Osteocyte (in vitro differentiated cells): ENCODE measurements at places on chromosomes 11 and 22.
A peak's percentile ranks its signal among the peaks of the same experiment; 100 is the strongest.

DNA sequence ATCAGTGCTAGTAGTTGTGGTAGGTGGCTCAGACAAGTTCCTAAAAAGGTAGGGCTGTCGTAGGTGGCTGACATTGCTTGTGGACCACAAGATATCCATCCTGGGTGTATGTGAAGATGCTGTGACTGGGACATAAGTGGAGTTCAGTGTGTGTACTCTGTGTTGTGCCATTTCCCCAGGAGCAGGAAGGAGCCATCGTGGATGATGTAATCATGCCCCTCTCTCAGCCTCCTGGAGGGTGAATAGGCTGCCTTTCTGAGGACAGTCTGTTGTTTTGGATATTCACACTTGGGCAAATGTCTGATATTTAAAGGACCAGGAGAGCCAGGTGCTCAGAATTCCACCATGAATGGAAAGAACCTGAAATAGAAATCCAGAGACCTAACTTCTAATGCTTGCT, 2.7 kb downstream of the HEPHL1 start:
- DNase-seq: no peak

GRCh38 chr11:104946907-104947306, 21.5 kb downstream of the CASP4 start:
- DNase-seq: no peak

GRCh38 chr11:8262552-8263108, 1.0 kb downstream of the LMO1 start:
- no peak for DNase-seq

GRCh38 chr11:70025308-70025707, 52.8 kb upstream of the ANO1 start:
- DNase-seq: no peak

DNA sequence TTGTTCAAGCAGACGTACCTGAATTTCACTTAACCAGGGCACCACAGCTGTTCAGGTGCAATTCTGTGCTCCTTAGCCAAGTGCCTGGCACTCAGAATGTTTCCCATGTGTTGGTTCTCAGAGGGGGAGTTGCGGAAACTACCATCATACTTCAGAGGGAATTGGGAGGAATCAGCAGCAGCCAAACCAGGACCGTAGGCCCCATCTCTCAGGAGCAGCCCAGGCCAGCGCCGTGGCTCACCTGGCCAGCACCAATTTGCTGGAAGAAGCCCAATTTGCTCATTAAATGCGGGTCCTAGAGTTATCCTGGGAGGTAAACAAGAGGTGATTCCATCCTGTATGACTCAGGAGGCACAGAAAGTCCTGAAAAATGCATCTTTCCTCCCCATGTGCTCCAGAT, 435.4 kb downstream of the BRD1 start:
- peak; percentile 56 for DNase-seq

GRCh38 chr11:6925636-6926207, 504 bp upstream of the ZNF215 start:
- DNase-seq: no peak

DNA sequence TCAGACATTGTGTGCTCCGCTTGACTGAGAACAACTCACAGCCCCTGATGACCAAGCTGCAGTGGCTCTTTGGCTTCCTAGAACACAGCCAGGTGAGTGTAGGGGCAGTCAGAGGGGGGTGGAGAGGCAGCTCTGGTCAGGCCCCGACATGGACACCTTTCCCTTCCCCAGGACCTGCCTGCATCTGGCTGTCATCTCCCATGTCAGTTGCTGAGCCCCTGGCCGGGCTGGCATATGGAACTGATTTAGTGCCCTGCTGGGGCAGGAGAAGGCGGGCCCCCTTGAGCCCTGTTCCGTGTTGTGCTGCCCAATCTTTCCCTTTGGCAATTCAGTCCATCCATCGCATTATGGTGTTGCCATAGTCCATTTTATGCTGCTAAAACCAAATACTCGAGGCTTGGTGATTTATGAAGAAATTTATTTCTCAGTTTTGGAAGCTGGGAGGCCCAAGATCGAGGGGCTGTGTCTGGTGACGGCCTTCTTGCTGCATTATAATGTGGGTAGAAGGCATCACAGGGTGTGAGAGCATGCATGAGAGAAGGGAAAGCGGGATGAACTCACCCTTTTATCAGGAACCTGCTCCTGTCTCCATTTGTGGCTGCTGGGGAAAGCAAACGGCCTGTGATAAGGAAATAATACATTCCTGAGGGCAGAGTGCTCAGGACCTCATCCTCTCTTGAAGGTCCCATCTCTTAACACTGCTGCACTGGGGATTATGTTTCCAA, 19.0 kb downstream of the USP35 start:
- no peak for DNase-seq

GRCh38 chr11:69044111-69045013, 4.4 kb upstream of the TPCN2 start:
- no peak for DNase-seq

DNA sequence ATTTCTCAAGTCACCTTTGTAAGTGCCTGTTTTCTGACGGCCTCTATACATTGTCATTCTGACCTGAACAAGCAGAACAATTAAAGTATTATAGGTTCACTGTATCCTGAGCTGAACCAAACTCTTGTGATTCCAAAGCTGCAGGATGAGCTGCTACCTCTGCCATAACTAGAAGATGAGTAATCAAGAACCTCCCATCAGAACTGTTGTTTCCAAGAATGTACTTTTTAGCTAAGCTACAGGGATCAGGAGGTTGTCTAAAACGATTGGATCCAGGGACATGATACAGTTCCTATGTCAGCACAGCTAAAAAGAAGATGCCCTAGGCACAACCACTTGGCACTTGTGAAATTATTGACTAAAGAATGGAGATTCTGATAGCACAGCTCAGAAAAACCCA, 288.4 kb upstream of the CCDC90B start:
- no peak for DNase-seq

DNA sequence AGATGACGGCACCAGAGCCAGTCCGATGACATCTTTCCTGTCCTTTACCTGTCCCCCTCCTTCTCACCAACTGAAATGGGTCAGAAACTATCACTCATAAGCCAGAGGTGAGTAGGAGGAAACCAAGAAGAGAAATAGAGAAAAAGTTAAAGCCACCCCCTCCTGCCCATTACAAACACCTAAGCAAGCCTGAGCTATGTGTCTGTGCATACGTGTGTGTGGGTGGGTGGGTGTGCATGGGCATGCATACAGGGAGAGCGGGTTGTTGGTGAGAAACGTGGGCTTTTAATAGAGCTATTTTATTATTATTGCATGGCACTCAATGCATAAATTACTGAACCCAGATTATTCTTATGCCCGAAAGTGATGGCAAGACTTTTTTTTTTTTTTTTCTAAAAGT, 2.6 kb downstream of the PATE4 start:
- no peak for DNase-seq

- no peak for DNase-seq
Observed at GRCh38 chr11:42975180-42975529, 336.6 kb upstream of the API5 start.

DNA sequence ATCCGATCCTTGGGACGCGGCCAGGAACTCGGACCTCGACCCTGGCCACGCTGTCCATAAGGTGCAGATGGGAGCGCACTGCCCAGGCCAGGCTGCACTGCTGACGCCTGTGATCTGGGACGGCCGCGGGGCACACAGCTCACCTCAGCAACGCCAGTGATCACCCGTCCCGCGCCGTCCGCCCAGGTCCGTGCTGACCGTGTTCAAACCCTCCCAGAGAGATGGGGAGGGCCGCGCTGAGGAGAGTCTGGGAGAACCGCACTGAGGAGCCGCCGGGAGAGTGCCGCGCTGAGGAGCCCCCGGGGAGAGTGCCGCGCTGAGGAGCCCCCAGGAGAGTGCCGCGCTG, 636 bp downstream of the KCNQ1OT1 start:
- DNase-seq: no peak

DNA sequence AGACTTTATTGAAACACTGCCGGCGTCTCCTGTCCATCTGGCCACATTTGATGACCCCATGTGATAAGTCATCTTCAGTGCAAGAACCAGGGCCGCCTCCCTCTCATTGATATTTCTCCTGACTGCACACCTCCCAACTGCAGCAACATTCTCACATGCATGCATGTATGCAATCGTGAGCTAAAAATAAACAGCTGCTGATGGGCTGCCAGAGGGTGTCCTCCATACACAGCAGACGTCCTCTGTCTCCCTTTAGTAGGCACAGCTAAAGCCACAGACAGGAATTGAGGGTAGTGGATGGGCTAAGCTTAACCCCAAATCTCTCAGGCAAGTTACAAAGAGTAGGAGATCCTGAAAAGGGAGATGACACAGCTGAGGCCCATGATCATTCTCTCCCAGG, 106.7 kb upstream of the HSD17B12 start:
- no peak for DNase-seq

GRCh38 chr11:9972989-9973388, 309.1 kb downstream of the SWAP70 start:
- DNase-seq: no peak

GRCh38 chr22:44620129-44620840, 81.7 kb upstream of the PRR5 start:
- DNase-seq: peak; percentile 84

GRCh38 chr22:48567213-48567975, 1260.3 kb downstream of the BRD1 start:
- peak; percentile 91 for DNase-seq

- DNase-seq: no peak
Observed at GRCh38 chr22:24322522-24322921, 51.9 kb downstream of the SPECC1L start.

- DNase-seq: no peak
Observed at GRCh38 chr11:72004515-72005346, 6.0 kb downstream of the IL18BP start.

DNA sequence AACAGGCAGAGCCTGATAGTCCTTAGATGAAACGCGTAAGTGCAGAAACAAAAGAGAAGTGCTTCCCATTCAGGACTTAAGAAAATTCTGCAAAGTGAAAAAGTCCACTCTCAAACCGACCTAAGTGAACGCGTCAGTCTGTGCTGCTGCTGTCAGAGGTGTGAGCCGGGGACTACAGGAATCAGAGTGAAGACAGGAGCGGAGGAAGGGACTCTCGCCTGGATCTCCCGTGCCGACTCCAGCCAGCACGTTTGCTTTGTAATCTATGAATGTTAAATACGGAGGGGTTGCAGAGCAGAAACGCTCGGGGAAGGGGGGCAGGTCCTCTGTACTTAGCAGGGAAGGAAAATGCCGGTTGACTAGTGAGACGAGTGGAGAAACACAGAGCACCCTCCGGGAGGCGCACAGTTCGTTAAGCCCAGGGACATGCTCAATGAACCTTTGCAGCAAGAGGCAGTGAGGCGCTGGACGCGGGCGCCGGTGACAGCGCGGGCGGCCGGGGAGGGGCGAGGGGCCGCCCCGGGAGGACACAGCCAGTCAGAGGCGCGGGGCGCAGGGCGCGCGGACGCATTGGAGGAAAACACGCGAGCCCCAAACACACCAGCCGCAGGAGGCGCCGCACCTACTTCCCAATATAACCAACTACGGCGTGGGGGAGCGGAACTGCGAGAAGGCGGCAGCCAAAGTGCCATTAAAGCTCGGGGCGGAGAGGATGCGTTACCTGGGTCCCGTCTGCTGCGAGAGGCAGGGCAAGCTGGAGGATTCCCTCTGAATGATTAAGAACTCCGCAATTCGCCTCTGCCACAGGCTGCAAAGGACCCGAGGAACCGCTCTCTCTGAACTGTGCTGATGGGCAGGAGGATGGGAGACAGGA, at the start of gene CNTN5:
CNTN5 (plus strand) TSS at position 598 of the 874 bp plus-strand sequence.
- no peak for DNase-seq

- DNase-seq: no peak
Observed at GRCh38 chr11:2816523-2816922, 69.1 kb downstream of the CDKN1C start.

DNA sequence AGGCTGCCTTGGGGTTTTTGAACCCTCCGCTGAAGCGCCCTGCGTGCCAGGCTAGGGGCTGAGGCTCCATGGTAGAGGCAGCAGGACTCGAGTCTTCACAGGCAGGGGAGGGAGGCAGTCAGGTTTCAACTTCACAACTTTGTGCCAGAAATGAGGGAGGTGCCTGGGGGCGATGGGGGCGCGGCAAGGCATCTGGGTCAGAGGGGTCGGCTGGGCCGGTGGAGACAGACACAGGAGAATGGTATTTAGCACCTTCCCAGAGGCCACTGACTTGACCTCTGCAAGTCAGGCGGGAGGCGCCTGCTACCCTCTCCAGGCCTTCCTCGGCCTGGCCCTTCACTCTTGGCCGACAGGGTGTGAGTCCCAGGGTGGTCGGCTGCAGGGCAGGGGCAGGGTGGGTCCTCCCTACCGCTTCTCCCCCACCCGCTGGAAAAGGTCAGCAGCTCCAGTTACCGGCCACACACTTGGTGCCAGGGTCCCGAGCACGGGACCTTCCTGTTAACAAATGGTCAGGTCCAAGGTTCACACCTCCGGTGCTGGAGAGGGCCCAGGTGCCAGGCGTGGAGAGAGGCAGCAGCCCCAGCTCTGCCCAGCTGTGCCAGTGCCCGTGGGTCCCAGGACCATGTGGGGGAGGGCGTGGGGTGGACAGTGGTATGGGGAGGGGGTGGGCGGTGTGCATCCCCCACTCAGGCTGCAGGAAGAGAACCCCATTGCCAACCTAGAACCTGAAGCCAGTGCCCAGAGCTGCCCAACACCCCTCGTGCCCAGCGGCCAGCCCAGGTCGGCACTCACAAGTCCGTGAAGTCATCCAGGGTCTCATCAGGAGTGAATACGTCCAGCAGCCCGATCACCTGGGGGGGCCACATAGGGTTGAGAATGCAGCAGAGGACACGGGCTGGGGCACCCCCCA, 3.8 kb downstream of the MAPK12 start:
- no peak for DNase-seq

GRCh38 chr11:44764583-44764982, 37.8 kb downstream of the TSPAN18 start:
- DNase-seq: no peak

DNA sequence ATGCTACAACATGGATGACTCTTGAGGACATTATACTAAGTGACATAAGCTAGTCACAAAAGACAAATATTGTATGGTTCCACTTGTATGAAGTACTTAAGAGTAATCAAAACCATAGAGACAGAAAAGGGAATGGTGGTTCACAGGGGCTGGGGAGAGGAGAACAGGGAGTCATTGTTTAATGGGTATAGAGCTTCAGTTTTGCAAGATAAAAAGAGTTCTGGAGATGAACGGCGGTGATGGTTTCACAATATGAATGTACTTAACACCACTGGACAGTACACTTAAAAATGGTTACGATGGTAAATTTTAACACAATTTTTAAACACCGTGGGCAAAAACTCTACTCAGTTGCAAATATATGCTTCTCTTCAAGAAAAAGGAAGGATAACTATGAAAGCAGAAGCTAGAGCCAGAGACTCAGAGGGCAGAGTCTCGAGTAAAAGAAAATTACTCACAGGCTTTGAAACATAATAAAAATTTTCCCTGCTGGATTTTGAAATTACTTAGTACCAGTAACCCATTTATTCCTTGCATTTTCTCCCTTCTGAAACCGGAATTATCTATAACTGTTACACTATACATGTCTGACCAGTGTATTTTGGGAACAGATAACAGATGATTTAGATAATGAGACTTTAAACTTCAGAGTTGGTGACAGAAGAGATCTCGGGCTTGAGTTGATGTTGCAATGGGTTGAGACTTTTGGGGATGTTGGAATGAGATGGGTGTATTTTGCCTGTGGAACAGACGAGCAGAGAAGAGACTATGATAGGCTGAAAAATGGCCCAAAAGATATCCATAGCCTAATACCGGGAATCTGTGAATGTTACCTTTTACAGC, 15.0 kb downstream of the MRTFA start:
- no peak for DNase-seq
